ENCODE measurements at places on chromosomes 7 and 10.
A peak's percentile ranks its signal among the peaks of the same experiment; 100 is the strongest.

- no peak for DNase-seq
Measured at GRCh38 chr7:14218338-14218737, 228.9 kb upstream of the ETV1 start.

GRCh38 chr7:40205992-40206391 lies 71.2 kb downstream of the SUGCT start:
- no peak for DNase-seq

- DNase-seq: no peak
Measured at GRCh38 chr10:24456322-24456721, 247.4 kb downstream of the KIAA1217 start.

DNA sequence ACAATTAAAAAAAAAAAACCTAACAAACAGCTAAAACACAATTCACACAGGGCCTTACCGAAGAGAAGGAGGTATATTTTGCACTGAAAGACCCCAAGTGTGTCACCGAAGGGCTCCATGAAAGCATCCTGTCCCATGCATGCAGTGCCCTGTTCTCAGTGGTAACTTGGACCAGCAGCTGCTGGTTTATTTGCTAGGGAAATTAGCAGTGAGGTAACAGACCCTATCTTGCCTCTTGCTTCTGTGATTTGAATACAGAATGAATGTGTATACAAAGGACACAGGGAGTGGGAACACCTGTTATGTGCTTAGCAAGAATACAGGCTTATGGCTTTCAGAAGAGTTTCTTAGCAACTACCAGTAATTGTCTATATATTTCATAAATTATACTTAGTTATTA lies at the start of gene HEPACAM2:
Gene HEPACAM2, minus strand, starts transcription at position 160 of the 400 bp plus-strand sequence.
- DNase-seq: no peak

DNA sequence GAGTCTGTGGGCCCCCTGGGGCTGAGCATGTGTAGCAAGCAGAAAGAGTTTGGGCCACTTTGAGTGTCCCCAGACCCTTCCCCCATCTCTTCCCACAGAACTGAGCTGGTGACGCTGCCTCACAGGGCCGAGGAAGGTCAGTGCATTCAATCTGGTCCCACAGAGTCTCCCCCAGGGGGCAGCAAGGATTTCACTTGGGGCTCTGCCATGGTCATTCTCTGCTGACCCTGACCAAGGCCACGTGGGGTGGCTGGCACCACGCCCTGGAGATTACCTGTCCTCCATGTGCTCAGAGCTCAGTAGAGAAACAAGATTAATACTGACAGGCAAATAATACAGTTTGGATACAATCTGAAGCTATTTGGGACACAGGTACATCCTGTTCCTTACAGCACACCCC lies 30.2 kb downstream of the ADRA2A start:
- no peak for DNase-seq

- no peak for DNase-seq
Measured at GRCh38 chr7:41428381-41428780, 274.5 kb downstream of the INHBA start.

- DNase-seq: no peak
Measured at GRCh38 chr10:77156406-77156879, 481.2 kb downstream of the KCNMA1 start.

- DNase-seq: no peak
Measured at GRCh38 chr10:64785816-64786215, 1264.6 kb downstream of the REEP3 start.

- no peak for DNase-seq
Measured at GRCh38 chr7:82167558-82168314, 275.8 kb downstream of the CACNA2D1 start.

- DNase-seq: no peak
Measured at GRCh38 chr7:122225874-122226273, 78.7 kb downstream of the FEZF1 start.

GRCh38 chr7:74569501-74570075 lies 87.9 kb upstream of the GTF2I start:
- DNase-seq: no peak

- DNase-seq: no peak
Measured at GRCh38 chr10:14123139-14123538, 207.6 kb downstream of the FRMD4A start.

- DNase-seq: peak; percentile 43
Measured at GRCh38 chr10:79266084-79266483, 81.2 kb upstream of the PPIF start.

GRCh38 chr7:93430917-93431588 lies 143.5 kb downstream of the CALCR start:
- no peak for DNase-seq

- no peak for DNase-seq
Measured at GRCh38 chr7:92875173-92875572, 38.8 kb upstream of the CDK6 start.
